ENCODE measurements at places on chromosomes 1 and 21.

- no peak for DNase-seq
These were observed 26.8 kb upstream of the RNF19B start for GRCh38 chr1:32991386-32991785.

DNA sequence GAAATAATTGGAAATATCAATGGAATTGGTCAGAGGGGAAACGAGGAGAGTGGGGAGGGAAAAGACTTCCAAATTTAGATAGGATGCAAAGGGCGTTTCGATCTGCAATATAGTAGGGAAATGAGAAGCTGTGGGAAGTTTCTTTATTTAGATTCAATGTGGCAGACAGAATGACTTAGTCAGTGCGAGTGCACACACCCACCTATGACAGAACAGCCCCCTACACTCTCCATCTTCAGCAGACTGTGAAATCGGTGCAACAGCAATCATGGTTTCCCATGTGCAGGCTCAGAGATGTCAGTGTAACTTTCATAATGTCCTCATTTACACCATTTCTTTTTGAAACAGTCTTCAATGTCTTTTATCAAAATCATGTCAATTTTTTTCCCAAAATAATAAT is 46.0 kb downstream of the DIP2A start:
- no peak for DNase-seq

DNA sequence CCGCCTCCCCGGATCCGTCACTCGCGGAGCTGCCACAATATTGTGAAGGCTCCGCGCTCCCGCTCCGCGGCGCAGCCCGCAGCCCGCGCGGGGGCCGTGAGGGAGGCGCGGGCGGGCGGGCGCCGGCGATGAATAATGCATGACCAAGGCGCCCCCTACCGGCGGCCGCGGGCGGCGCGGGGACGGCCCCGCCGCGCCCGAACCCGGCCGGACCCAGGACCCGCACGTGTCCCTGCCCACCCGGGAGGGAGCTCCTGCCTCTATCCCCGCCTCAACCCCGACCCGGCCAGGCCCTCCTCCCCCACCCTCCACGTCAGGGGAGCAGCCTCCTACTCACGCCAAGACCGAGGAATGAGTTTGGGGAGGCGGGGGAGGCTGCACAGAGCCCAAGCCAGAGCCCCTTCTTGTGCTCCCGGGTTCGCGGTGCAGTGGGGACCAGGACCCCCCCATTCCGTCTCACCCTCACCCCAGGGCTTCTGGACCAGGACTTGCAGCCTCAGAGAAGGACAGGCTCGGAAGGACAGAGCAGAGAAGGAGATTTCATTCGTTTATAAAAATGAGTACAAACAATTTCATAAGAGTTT is 70.8 kb upstream of the CASZ1 start:
- DNase-seq: peak; percentile 50

DNA sequence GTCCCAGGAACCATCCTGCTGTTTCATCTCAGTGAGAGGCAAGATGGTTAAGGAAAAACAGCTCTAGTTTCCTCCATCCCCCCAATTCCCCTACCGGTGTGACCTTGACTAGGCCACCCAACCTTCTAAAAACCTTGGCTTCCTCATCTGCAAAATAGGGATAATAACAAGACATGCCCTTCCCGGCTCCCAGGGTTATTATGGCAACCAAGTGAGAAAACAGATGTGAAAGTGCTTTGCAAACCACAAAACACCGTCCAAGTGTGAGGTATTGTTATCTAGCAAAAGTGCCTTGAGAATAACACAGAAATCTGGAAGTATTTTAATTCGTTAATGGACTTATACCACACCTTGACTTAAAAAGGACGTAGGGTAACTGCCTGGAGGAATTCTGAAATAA is 62.7 kb downstream of the ITPKB start:
- no peak for DNase-seq

- DNase-seq: no peak
These were observed 34.0 kb upstream of the HSD17B7 start for GRCh38 chr1:162756523-162756922.

DNA sequence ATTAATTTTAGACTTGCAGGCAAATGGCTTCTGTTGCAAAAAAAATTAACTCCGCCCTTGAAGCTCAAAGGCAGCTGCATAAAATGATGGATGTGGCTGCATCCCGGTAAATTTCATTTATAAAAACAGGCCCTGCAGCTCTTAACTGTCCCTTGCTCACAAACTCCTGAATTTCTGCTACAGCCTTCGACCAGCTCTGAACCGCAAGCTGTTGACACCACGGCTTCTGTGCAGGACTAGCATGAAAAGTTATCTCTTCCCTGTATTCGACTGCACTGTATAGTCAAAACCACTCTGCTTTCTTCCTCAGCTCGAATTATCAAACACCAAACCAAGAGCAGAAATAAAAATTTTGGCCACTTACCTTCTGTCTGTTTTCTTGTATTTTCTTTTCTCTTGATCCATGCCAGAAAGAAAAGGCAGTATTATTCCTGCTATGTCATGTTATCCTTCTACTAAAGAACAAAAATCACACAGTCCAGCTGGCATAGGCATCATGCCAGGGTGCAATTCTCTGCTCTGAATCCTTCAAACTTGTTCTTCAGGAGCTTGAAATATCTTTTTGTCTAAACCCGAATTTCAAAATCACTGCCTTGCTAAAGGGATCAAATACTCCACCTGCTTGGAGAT is 195.5 kb upstream of the NCAM2 start:
- no peak for DNase-seq

DNA sequence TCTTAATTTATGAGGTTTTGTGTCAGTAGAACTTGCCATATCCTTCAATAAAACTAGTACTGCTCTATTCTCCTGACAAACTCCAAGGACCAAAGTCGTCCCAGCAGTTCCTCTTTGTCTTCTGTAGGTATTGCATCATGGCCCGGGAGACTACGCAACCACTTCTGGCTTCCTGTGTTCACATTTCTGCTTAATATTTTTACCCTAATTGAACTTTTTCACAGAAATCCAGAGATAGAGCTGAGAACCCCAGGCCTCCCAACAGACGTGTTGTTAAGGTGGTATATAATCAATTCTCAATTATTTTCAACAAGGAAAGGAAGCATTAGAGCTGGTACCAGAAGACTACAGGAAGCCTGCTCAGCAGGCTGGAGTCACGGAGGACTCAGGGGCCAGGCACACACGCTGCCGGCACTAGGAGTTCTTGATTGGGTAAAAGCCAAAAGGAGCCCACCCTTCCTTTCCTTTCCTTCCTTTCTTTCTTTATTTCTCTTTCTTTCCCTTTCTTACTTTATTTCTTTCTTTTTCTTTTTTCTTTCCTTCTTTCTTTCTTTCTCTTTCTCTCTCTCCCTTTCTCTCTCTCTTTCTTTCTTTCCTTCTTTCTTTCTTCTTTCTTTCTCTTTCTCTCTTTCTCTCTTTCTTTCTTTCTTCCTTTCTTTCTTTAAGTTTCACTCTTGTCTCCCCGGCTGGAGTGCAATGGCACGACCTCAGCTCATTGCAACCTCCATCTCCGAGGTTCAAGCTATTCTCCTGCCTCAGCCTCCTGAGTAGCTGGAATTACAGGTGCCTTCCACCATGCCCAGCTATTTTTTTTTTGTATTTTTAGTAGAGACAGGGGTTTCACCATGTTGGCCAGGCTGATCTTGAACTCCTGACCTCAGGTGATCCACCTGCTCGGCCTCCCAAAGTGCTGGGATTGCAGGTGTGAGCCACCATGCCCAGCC is 173.7 kb downstream of the ZBTB18 start:
- DNase-seq: no peak

GRCh38 chr21:34881421-34881820 is 167.7 kb downstream of the RUNX1 start:
- DNase-seq: no peak

GRCh38 chr1:28512058-28512611 is 6.3 kb downstream of the RCC1 start:
- DNase-seq: no peak

GRCh38 chr1:22332424-22332717 is 119.3 kb upstream of the ZBTB40 start:
- no peak for DNase-seq
